ENCODE measurements at places on chromosomes 7 and 10.

- DNase-seq: no peak
Observed at GRCh38 chr7:51219261-51219988, 97.2 kb downstream of the COBL start.

DNA sequence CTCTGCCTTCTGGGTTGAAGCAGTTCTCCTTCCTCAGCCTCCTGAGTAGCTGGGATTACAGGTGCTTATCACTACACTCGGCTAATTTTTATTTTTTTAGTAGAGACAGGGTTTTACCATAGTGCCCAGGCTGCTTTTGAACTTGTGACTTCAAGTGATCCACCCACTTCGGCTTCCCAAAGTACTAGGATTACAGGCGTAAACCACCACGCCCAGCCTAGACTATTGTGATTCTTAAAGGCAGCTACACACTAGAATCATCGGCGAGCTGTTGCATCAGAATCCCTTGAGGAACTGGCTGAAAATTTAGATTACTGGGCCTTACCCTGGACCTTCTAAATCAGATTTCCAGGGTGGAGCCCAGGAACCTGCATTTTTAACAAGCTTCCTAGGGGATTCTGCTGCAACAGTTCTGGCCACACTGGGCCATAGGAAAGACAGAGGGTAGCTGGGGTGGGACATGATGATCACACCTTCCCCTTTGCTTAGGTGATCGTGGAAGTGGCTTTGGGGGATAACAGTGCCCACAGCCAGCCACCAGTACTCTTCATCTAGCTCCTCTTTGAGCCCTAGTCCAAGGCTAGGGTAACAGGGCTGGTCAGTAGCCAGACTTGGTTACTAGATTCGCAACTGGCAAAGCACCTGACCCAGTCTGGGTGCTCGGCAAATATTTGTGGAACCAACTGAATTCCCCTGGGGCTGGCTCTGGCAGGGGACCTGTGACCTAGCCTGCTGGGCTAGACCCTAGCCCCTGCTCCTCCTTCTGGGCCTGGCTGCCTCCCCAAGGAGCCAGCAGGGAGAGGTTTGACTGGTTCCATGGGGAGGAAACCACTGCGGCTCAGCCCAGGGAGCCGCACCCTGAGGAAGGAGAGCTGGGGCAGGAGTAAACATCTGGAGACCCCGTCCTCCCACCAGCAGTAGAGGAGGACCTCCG lies 67.1 kb upstream of the DUSP5 start:
- no peak for DNase-seq

DNA sequence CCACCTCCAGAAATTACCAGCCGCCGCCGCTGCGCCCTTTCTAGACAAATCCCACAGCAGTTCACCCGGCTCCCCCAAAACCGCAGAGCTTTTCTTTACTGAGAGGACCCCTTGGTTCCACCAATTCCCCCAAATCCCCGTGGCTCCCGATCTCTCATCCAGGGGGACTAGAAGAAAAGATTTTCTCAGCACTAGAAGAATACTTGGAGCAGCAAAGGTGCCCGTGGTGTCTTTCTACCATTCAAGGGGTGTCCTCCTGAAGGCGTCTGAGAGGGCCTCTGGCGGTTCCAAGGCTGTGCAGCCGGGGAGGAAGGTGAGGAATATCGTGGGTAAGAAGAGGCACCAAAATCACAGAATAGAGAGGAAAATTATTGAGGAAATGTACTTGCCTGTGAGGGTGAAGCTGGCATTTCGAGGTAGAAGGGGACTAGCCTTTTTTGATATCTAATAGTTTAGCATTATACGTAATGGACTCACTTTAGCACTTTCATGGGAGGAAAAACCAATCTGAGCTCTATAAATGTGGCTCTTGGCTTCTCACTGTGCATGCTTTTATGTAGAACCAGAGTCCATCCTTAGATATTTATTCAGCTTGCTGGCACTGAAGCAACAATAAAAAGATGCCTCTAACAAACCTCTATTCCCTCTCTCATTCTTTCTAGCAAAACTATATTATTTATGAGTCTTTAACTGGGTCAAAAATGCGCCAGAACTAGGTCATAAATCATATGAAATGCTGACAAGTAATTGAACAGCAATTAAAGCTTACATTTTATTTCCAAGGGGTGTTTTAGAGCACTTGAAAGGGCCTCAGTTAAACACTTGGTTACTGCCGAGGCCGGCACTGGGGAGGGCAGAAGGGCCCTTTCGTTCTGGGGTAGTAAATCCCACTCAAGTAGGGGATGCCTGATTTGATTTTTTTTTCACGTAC lies 13.8 kb upstream of the HOXA2 start:
- DNase-seq: peak; percentile 61

DNA sequence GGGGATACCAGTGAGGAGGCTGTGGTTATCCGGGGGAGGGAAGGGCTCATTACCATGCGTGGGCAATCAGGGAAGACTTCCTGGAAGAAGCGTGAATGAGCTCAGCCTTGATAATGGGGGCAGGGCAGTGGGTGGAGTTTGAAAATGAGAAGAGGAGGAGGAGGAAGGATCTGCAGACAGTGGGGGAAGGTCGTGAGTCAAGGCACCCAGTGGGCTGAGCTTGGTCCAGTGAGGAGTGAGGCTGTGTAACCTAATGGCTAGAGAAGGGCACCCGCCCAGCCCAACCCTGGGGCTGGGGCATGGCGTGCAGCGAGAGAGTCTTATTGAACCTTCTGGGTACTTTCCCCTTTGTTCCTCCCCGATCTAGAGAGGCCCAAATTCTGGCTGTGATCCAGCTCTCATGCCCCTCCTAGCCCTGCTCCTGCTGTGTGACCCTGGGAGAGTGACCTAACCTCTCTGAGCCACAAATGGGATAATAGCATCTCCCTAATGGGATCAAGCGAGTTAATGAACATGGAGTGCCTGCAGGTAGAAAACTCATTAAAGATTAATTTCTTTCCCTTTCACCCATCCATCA lies 31.5 kb downstream of the CLIP2 start:
- no peak for DNase-seq

DNA sequence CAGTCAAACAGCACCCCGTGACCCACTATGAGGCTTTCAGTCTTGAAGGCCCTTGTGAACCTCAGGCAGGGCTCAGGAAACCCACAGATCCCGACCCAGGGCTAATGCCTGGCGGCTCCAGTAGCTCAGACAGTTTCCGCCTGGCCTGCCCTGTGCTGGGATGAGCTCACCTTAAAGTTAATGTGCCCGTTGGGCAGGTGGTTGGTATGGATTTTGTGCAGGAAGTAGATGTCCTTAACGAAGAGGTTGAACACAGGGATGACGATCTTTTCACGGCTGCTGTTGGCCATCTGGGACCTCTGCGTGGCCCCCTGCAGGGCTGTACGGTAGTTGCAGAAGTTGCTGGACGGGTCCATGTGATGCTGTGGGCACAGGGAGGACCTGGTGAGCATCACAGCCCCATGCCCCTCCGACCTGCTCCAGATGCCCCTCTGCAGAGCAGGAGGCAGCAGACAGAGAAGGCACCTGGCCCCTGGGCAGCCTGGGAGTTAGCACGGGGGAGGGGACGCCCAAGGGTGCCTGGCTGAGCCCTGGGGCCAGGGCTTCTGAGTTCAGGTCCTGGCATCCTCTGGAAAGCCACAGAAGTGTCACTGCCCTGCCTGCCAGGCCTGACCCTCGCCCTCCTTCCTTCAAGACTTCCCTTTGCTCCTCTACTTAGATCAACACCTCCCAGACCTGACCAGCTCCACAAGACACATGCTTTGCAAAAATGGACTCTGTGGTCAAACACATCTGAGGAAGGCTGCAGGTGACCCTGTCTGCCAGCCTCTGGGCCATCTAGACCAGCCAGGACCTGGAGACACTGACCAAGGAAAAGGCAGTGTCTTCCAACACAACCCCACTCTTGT lies 59.8 kb downstream of the CSGALNACT2 start:
- no peak for DNase-seq

- no peak for DNase-seq
Observed at GRCh38 chr7:18290223-18290622, 205.3 kb upstream of the HDAC9 start.

- DNase-seq: no peak
Observed at GRCh38 chr10:50579491-50580261, 44.1 kb downstream of the SGMS1 start.

- DNase-seq: no peak
Observed at GRCh38 chr7:44285561-44285960, 39.8 kb downstream of the CAMK2B start.

Data from NCI-H1417 treated with DMSO at 0.1 percent for 48 hours (cell line).